ENCODE measurements at places on chromosomes 7 and 10. TPM values are rescaled to one million over a fixed set of nuclear protein-coding genes. Genes with fewer than 3 reads are reported as not detected.

DNA sequence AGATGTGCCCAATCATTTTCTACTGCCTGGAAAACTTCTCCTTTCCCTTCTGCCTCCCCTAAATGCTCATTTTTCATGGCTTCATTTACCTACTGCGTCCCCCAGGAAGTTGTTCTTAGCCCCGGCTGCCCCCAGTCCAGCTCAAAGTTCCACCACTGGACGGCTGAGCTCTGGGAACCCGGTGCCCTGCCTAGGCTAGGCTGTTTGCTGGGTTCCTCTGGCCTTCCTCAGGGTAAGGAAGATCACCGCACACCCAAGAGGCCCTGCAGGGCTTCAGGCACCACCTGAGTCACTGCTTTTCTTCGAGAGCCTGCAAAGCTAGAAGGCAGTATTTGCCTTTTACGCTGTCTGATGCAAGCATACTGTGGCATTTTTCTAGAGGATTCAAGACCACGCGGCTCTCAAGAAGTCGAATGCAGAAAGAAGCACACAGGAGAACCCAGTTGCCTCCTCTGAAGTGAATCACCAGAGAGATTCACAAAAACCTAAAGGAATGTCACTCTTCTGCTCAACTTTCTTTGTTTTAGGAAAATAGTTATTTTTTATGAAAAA lies 46.7 kb upstream of the ZMIZ1 start:
- DNase-seq = no peak

DNA sequence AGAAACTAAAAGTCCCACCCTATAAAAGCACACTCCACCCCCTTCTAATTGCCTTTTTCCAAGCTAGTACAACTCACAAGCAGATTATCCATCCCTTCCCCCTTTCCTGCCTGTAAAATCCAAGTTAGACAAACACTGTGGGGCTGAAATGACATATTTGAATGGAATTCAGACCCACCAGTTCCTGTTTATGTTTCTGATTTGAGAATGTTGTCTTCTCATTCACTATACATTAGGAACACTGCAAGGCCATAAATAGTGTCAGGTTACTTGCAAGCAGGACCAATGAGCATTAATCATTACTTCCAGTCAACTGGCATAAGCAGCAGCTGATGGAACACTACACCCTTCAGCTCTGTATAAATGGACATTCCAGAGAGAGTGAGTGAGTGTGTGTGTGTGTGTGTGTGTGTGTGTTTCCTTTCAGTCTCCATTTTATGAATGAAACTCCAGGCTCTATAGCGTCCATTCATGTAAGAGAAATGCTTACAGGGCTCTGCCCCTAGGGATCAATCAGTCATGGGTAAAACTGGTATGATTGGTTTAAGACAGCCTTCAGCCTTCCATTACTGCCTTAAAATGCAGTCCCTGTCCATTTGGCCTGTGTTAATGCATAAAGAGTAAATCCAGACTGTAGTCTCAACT lies 69.3 kb downstream of the ETV1 start:
- DNase-seq = no peak

DNA sequence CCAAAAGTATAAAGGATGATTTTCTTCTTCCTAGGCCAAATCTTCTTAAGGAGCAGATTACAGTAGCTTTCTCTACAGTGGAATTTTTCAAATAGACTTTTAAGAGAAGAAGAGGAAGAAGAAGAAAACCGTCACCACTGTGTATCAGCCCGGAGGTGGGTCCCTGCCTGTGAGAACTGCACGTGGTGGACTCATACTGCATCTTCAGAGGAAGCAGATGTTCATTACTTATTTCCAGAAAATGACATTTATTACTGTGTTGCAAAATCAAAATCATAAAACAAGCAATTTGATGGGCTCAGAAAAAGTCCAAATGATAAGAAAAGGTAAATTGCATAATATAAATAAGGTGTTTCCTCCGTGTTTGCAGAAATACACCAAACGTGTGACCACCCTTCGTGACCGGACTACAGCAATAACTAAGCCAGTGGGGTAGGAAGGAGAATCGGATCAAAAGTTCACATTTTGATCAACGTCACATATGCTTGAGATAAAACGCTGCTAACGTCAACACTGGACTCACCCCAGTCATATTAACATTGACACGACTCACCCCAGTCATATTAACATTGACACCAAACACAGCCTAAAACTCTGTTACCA lies 179.2 kb downstream of the PTPRN2 start:
- no peak for DNase-seq

GRCh38 chr10:80460399-80461207 lies 6.5 kb downstream of the TSPAN14 start:
- DNase-seq = no peak

The NKX1-2 gene
- total RNA-seq = not detected

The RPEL1 gene
- total RNA-seq = not detected

- DNase-seq = no peak
Observed at GRCh38 chr10:4028027-4028471, 243.0 kb upstream of the KLF6 start.
